ENCODE measurements at places on chromosomes 12 and 14.

DNA sequence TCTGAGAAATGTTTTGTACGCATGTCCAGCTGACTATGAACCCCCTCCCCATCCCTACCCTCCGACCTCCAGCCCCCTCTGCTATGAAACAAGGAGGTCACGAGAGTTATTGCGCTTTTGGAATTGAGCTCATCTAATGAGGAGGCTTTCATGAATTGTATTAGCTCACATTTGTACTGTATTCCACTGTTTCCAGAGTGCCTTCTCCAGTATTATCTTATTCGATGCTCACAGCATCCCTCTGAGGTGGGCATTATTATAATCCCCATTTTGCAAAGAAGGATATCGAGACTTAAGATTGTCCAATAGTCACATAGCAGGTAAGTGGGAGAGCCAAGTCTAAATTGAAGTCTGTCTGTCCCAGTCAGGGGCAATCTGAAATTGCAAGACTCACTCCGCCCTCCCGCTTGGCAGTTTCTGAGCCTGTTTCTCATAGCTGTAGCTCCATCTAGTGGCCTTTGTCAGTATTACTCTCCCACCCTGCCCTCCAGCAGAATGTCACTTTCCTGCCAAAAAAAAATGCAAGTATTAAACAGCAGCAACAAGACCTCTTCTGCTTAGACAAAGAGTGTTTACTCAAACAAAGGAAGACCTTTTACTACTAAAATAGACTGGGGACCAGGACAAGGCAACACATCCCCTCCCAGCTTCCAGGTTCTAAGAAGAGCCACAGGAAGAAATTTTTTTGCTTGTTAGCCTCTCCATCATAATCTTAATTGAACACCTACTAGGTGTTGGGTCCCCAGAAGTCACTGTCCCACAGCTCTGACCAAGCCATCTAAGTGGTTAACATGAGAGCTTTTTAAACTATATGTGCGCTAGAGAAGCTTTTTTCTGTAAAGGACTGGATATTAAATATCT lies 48.6 kb upstream of the TMEM233 start:
- DNase-seq: peak; percentile 61

DNA sequence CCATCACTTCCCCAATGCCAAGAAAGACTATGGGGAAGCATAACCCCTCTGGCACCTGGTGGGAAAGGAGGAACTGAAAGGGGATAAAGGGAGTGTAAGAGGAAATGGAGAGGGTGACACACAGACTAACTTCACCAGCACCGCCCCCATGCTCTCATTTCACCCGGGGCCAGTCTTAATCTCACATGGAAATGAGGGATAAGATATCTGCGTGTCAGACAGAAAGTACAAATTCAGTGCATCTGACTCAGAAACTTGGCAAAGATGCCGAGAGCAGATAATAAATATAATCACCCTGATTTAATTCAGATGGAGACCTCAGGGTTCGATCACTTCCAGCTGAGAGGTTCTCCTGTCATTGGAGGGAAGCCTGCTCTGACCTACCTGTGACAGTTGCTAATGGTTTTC lies 191.6 kb downstream of the DUSP6 start:
- DNase-seq: peak; percentile 36

GRCh38 chr14:87286826-87287225 lies 706.2 kb downstream of the GALC start:
- no peak for DNase-seq

- DNase-seq: no peak
Measured at GRCh38 chr14:77130386-77130785, 11.2 kb downstream of the ZDHHC22 start.

DNA sequence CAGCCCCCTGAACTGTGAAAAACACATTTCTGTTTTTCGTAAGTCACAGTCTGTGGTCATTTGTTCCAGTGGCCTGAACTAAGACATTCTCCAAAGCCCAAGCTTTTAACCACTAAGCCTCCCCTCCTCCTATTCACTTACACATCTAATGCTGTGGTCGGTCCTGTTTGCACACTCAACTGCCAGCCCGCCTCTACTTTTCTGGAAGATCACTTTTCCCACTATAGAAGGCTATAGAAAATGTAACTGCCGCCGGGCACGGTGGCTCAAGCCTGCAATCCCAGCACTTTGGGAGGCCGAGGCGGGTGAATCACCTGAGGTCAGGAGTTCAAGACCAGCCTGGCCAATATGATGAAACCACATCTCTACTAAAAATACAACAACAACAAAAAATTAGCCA lies 524.7 kb upstream of the TMEM132C start:
- DNase-seq: no peak

- DNase-seq: no peak
Measured at GRCh38 chr12:5723071-5723470, 222.0 kb downstream of the ANO2 start.

DNA sequence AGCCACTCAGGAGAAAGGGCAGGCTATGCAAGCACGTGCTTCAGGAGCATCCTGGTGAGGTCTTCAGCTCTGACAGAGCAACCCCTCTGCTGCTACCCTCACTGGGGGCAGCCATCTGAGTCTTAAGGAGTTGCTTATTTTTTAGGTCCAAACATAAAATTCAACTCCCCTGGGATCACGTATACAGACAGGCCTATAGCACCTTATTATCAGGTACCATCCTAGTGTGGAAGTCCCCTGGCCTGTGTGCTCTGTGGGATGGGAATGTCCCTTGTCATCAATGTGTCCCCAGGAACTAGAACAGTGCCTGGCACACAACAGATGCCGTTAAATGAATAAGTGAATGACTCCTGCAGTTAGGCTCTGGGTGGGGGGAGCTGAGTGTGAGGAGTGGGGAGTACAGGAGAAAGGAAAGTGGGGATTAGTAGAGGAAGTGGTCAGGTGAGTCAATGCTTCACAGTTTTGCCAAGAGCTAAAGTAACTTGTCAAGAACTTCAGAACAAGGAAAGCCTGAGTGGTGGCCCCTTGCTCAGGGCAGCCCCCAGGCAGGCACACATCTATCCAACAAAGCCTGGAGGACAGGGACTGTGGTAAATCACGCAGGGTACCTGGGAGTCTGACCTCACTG lies 33.5 kb downstream of the DAD1 start:
- DNase-seq: no peak

DNA sequence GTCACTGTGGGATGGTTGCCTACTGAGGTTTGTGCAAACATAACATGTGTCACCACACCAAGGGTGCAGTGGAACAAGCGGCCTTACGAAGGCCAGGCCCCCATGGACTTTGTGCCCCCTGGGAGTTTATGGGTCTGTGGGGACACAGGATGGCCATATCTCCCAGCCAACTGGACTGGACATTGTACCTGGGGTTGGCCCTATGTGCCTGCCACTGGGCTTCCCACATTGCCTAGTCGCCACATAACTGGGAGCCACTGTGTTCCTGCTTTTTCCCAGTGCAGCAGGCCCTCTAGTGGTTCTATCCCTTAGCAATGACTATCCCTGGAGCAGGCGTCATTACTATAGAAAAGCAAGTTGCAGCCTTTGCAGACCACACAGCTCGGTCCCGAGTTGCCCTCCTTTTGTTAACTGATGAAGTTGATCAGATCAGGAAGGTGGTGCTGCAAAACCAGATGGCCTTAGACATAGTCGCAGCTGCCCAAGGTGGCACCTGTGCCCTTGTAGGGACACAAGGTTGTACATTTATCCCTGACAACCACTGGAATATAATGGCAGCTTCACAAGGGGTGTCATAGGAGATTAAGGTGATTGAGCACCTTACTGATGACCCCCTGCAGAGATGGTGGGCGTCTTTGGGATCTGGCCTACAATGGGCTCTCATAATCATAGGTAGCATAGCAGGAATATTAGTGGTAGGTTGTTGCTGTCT lies 15.2 kb upstream of the RNASE12 start:
- DNase-seq: no peak

DNA sequence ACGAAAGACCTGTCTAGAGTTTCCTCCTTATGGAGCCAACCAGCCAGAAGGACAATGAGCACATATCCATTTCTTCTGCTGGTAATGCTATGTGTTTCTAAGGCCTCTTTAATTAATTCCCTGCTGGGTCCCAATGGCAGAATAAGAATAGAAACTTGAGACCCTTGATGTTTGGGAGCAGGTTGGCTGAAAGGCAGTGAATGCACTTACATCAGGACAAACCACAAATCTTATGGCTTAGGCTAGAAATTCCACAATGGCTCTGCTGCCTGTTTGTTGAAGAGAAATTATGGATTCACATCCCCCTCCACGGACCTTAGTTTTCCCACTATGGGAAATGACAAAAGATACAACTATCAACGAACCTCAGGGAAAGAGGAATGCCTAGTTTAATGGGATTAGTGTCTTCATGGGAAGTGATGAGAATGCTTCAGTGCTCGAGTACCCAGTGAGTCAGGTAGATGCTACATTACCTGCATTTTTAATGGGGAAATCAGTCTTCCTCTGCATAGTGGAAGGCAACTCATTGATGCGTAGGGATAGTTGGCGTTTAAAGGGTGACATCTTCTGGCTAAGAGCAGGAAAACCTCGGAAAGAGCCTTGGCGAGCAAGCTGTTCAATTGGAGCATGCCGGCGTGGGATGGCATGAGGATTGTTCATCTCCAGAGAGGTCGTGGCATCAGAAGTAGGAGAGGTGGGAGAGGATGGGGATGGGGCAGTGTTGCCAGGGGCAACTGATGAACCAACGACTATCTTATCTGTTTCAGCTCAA lies 46.5 kb downstream of the PAPLN start:
- no peak for DNase-seq

DNA sequence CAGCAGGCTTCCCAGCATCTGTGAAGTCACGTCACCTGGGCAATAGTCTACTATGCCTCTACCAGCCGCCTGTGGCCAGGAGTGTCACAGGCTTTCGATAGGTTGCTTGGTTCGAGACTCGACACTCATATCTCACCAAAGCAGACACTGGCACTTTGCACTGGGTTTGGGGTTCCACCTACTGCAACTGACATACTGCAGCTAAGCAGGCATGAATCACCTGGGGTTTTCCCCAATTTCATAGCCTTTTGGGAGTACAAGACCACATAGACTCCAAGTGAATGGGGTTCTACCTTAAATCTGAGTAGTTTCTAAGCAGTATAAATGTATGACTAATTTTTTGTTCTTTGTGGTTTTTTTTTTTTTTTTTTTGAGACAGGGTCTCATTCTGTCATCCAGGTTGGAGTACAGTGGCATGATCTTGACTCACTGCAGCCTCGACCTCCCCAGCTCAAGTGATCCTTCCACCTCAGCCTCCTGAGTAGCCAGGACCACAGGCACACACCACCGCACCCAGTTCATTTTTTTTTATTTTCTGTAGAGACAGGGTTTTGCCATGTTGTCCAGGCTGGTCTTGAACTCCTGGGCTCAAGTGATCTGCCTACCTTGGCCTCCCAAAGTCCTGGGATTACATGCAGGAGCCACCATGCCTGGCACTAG lies 32.1 kb downstream of the DMAC2L start:
- peak; percentile 86 for DNase-seq

- no peak for DNase-seq
Measured at GRCh38 chr14:59275668-59276067, 87.2 kb downstream of the DAAM1 start.

DNA sequence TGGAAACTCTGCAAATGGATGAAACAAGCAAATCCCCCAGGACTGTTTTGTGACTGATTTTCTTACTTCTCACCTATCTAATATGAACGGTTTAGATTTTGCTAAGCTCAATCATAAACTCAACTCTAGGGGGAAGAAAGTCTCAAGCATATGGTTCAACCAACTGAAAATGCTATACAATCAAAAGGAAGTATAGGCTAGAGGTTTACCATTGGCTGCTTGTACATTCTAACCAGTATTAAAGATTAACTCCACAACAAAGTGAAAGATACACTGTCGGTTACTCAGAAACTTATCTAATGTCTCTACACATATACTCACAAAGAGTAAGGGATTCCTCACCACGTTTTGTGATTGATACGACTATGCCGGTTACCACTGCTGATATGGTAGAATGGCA lies 281.8 kb upstream of the SOX5 start:
- no peak for DNase-seq

GRCh38 chr14:97692084-97692483 lies 894.9 kb downstream of the VRK1 start:
- no peak for DNase-seq

GRCh38 chr12:128853600-128854197 lies 421 bp downstream of the GLT1D1 start:
- DNase-seq: no peak
